ELF-1 (cell line): ENCODE measurements at places on chromosomes 4 and X.
A peak's percentile ranks its signal among the peaks of the same experiment; 100 is the strongest.

GRCh38 chrX:101676571-101676970, 16.9 kb upstream of the ARMCX2 start:
- DNase-seq: no peak

DNA sequence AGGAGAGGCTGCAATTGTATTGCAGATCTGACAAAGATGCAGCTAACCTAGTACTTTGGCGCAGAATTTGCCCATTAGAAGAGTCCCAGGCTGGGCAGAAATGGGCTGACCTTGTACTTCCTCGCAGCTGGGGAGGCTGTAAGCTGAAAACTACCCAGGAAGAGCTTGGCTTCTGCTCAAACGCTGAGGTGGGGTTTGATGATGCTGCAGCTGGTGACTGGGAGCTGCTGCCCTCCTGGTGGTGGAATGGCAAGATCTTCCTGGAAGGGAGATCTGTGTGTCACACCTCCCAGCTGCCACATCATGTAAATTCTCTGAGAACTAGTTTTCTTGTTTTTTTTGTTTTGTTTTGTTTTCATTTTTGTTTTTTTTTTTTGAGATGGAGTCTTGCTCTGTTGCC, 17.4 kb downstream of the CCNG2 start:
- no peak for DNase-seq

GRCh38 chrX:17788439-17788838, 51.1 kb downstream of the SCML1 start:
- peak; percentile 72 for DNase-seq

GRCh38 chr4:70640192-70640591, 11.6 kb downstream of the ENAM start:
- no peak for DNase-seq

- no peak for DNase-seq
Observed at GRCh38 chr4:119100655-119101054, 35.0 kb upstream of the MYOZ2 start.

- peak; percentile 3 for DNase-seq
Observed at GRCh38 chr4:35364321-35364870, 879.9 kb downstream of the ARAP2 start.

GRCh38 chr4:179195887-179196286, 1753.7 kb upstream of the AGA start:
- no peak for DNase-seq

GRCh38 chrX:130114141-130114588, 3.9 kb upstream of the ELF4 start:
- DNase-seq: no peak
